ENCODE measurements at places on chromosomes 12 and 14.

DNA sequence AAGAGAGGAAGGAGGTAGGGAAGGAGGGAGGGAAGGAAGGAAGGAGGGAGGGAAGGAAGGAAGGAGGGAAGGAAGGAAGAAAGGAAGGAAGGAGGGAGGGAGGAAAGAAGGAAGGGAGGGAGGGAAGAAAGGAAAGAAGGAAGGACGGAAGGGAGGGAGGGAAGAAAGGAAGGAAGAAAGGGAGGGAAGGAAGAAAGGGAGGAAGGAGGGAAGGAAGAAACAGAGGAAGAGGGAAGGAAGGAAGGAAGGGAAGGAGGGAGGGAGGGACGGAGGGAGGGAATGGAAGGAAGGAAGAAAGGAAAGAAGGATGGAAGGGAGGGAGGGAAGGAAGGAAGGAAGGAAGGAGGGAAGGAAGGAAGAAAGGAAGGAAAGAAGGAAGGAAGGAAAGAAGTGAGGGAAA is 22.4 kb upstream of the CCDC63 start:
- DNase-seq, result no peak

DNA sequence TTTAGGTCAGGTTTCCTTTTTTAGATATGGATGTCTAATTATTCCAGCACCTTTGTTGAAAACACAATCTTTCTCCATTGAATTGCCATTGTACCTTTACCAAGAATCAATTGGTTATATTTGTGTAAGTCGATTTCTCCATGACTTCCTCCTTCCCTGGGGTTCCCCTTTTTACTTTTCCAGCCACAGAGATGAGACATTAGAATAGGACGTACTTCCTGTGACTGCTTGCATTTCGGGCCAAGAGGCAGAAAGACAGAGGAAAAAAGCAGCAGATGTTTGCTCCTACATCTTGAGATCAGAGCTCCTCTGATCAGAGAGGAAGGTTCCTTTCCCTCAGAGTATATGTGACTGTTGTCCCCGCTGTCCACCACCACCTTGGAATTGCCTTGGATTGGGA is 453.7 kb upstream of the RGS6 start:
- DNase-seq, result no peak

DNA sequence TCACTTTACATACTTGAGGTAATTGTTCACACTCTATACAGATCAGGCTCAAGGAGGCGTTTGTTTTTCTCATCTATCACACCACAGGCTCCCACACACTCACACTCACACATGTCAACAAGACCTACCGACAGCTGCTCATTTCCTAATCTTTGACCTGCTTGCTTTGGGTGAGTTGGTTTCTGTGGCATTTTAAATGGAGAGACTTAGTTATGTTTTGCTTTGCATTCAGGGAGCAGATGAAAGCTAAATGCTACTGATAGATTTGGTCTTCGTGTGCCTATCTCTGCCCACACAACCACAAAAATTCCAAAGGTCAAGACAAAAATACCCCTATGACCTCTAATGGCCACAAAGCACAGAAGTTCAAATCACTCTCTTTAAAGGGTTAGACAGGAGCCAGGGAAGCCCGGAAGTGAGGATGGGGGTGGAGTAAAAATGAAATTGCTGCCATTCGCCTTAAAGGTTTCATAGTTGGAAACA is 203.5 kb upstream of the G2E3 start:
- DNase-seq, result peak; percentile 42

- no peak for DNase-seq
Observed at GRCh38 chr12:114131824-114132223, 165.7 kb upstream of the RBM19 start.

DNA sequence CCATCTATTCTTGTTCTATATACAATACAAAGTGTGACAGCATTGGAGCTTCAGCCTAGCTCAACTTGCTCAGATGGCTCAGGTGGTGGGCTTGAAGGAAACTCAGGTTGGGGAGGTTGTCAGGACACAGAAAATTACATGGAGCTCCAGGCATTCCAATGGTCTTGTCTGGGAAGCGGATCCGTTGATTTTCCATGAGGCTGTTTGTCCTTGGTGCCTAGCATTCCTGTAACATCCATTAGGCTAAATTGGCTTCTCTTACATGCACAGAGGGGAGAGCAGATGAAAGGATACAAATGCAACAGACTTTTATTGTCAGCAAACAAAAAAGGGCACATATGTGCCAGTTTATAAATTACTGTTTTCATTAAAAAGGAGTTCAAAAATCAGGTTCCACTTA is 75.5 kb upstream of the OTX2 start:
- DNase-seq, result no peak

DNA sequence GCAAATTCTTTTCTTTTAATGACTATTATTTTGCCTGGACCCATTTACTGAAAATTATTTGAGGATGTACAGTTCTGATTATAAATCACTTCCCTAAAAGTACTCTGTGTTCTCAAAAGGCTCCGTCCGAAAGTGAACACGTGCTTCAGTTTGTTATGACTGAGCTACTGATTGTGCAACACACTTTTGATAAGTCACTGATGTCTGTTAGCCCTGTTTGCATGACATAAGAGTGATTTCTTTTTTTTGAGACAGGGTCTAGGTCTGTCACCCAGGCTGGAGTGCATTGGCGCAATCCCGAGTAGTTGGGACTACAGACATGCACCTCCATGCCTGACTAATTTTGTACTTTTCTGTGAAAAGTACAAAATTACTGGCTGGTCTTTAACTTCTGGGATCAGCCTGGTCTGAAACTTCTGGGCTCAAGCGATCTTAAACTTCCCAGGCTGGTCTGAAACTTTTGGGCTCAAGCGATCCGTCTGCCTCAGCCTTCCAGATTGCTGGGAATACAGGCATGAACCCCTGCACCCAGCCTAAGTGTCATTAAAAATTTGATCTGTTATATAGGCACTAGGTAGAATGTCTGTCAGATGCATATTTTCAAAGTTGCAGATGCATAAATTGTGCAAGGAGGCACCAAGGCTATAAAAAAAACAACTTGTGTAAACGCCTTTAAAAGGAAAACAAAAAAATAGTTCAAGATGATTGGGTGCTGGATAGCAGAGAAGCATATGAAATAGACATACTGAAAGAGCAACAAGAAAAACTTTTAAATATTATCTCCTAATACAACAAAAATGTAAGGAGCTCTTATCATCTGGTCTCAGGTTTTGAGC is 111.5 kb downstream of the SRGAP1 start:
- no peak for DNase-seq

GRCh38 chr12:66633676-66634075 is 45.2 kb downstream of the GRIP1 start:
- DNase-seq, result no peak

GRCh38 chr14:85317491-85318021 is 212.4 kb upstream of the FLRT2 start:
- DNase-seq, result no peak
